Stimulated activated CD4-positive, alpha-beta T cell treated with anti-CD3 and anti-CD28 coated beads, Interleukin-15, amount 100 ng/mL, for 48 hours (primary cell): ENCODE measurements at places on chromosomes 2 and 18.

DNA sequence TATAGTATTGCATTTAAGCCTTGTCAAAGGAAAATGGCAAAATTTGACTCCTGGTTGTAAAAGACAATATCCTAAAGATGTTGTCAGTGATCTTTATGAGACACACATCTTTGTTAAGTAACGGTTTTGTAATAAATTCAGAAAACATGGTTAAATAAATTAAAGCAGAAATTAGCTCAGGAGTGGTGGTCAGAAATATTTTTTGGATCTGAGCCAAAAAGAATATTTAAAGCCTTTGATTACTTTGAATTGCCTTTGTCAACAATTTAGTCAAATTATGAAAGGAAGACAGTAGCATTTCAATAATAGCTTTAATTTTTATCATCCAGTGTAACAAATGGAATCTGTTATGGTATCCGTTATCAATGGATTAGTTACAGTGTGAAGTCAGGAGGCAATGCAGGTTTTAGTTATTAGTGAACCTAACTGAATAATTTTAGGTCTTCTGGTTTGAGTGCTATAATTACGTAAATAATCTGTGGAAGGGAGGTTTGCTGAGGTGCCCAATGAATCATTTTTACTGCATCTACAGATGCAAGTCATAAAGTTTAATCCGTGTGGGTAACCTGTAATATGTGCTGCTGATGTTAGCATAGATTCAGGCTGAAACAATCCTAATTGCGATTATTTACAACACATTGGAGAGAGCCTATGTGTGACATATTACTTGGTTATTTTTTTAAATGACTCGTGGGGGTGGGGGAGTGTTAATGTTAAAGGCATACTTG lies 42.7 kb downstream of the SMAD4 start:
- DNase-seq: no peak

- DNase-seq: no peak
These were observed 163.3 kb upstream of the SERPINE2 start for GRCh38 chr2:224202281-224202865.

DNA sequence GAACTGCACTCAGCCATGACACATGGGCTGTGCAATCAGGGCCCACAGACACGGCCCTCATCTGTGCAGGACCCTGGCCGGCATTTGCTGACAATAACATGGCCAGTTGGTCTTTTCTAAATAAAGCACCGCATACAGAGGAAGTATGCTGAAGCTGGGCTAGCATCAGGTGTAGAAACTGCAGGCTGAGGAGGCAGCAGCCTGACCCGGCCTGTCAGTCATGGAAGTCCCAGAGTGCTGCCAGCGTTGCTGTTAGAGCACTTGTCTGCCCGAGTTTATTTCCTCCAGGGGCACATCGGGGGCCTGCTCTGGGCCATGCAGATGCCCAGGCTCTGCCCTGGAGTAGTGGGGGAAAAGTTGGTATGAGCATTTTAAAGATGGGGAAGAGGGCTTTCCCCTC lies 4.1 kb upstream of the PTPN18 start:
- no peak for DNase-seq

DNA sequence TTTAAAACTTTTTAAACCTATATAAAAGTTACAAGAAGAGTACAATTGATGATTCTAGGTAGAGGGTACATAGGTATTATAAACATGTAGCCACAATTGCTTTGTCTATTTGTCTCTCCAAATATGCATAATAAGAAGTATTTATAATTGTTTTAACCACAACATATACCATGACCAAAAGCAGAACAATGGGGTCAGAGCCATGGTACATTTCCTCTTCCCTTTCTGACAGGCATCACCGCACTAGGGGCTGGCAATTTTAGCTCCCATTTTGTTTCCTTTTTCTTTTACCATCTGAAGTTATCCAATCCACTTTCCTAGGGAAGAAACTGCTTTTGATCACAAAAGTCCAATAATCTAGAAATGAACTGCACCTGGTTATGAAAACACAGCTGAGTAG lies 49.3 kb downstream of the TMX3 start:
- DNase-seq: no peak

- no peak for DNase-seq
These were observed 80.2 kb upstream of the DNMT3A start for GRCh38 chr2:25421820-25422411.

DNA sequence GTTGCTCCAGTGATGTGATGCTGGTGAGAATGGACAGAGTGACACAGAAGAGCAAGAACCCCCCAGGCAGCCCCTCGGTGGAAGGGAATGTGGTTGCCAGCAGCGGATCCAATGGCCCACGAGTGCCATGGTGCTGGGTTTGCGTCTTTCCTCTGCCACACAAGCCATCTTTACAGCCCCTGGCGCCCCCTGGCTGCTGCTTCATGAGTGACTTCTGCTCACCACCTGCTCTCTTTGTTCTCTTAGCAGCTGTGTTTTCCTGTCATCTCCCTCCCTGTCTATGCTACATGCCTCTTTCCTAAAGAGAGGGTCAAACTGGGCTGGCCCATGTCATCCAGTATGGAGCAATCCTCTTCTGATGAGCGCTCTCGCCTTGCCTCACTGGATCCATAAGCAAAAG lies 300.0 kb upstream of the SMIM21 start:
- peak; percentile 7 for DNase-seq

- DNase-seq: no peak
These were observed 286.8 kb upstream of the RAB12 start for GRCh38 chr18:8322486-8322885.

- no peak for DNase-seq
These were observed 27.9 kb downstream of the RMND5A start for GRCh38 chr2:86747711-86748639.

GRCh38 chr2:169683425-169684134 lies 10.6 kb downstream of the CFAP210 start:
- no peak for DNase-seq

DNA sequence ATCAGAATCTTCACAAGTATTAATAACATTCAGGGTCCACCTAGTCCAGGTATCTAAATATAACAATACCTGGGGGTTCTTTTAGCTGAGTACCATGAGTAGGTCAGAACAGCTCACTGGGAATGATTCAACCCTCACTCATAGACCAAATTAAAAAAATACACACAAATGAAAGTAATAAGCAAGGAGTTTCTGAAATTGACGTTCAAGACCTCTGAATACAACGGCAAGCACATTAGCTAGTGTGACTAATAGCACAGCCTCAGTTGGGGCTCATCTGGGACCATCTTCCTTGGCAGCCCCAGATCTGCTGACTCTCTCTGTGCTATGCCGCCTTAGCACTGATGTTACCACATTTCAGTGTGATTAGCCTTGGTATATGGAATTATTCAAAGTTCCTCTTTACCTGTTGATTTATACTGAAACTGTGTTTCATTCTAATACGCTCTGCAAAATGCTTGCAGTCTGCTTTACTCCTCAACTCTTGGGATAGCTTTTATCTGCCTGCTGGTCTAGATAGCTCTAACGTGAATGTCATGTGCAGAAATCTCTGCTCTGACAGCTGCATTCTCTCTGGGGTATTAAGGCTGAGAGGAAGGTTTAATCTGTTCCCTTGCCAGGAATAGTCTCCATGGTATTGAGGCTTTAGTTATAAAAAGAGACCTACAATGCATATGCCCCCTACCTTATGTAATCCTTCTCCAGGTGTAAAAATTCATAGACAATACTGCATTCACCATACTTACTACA lies 153.3 kb downstream of the METTL4 start:
- no peak for DNase-seq

GRCh38 chr18:36843784-36844183 lies 14.9 kb downstream of the KIAA1328 start:
- DNase-seq: no peak

DNA sequence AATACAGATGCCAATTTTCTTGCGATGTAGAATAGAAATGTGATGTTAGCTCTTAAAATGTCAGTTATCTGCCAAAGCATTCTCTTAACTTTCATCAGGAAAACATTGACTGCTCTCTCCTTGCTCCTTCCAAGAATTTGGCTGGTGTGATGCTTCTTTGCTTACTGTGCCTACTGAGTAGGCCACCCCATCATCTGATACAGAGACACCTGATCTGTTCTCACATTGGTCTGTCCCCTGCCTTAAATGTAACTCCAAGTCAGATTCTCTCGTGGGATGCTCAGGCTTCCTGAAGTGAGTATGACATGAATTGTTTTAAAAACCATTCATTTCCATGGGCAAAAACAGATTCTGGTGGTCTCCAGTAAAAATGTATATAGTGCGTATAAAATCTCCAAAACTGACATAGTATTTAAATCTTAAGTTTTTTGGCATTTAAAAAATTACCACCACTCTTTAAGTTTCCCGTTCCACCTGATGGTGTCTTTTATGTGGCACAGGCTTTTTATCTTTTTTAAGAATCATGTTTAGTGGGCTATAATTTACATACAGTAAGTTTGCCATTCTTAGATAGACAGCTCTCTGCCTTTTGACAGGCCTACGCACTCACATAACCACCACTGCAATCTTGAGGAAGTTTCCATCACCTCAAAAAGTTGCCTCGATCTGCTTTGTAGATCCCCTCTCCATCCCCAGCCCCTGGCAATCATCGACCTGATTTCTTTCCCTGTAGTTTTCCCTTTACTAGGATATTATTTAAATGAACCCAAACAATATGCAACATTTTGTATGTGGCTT lies 36.6 kb downstream of the UBE2F start:
- DNase-seq: no peak

DNA sequence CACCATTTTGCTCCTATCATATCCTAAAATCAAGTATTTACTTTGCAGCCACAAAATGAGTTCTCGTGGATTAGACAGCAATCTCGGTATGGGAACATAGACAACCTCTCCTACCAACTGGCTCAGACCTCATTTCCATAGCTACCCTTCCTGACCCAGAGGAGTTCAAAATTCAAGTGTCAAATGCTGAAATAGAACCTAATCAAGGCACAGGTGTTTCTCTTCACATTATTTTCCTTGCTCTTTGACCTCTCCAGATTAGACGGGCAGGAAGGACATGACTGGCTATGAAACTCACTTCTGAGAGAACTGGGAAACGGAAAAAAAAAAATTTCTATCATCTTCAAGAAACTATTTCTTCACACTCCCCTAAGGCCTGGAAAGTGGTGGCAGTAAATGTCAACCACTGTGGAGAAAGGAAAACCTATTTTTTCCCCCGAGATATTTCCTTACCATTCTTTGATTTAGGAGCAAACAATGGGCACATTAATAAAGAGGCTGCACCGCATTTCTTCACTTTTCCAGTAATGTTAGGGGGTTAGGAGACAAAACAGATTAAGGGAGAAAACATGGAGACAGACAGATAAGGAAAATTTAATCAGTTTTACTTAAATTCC lies 63.6 kb upstream of the DTNB start:
- DNase-seq: no peak

- DNase-seq: no peak
These were observed 38.4 kb upstream of the PPP1R1C start for GRCh38 chr2:181947273-181947672.

- DNase-seq: no peak
These were observed 2.1 kb downstream of the NCKAP1 start for GRCh38 chr2:183035954-183036669.

GRCh38 chr2:74537140-74537539 lies 7.4 kb downstream of the HTRA2 start:
- DNase-seq: no peak

DNA sequence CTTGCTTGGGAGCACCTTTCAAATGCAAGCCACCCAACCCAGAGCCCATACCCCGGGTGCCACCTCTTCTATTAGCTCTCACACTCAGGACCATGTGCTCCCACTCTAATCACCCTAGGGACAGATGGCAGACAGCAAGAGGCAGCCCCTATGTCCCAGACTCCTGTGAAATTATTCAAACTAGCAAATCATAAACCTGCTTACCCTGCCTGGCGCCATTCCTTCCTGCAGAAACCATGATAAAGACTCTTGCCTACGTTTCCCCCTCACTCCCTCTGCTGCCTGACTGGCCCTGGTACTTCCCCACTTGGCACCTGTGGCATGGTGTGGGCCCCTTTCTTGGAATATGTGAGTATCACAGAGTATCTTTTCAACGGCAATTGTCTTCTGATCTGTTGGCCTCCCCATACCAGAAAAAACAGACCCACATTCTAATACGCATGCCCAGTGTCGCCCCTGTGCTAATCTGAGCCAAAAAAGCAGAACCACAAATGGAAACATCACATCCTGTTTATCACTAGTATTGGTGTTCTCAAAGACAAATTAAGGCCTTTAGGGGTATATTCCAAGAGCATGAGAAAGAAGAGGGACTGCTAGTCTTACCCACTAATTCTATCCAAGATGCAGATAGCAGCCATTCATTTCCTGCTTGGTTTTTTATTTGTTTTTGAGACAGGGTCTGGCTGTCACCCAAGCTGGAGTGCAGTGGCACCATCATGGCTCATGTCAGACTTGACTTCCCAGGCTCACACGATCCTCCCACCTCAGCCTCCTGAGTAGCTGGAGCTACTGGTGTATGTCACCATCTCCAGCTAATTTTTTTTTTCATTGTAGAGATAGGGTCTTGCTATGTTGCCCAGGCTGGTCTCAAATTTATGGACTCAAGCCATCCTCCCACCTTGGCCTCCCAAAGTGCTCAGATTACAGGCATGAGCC lies 44.1 kb upstream of the TTC39C start:
- no peak for DNase-seq

GRCh38 chr18:63025251-63026090 lies 294.1 kb downstream of the BCL2 start:
- DNase-seq: no peak

DNA sequence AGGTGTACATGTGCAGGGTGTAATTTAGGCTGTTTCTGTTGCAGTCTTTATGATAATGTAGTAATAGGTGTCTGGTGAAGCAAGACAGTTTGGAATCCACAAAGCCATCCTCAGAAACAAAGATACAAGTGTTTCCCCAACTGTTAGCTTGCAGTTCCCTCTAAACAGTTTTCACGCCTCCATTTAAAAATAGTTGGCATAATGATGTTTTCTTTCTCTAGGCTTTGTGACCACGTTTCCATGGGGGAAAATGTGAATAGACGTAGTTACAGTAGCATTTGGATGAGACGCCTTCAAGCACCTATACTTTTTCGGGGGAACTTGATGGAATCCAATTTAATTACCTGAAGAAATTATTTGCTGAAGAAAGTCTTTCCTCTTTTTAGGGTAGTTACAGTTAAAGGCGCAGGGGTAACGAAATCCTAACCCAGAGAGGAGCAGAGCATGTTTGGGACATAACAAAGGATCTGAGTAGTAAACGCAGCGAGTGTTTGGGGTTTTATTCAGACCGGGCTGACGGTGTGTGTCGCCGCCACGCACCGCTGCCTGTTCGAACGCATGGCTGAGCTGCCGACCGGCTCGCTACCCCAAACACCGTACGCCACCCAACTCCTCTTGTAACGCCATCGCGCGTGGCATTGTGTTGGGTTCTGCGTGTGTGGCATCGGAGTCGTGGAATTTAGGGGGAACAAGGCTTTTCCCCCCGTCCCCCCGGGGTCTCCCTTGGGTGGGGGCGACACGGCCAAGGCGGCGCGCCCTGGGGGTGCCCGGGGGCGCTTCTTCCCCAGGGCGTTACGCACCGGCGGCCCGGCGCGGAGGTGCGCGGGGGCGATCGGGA lies 681 bp upstream of the NRP2 start:
- no peak for DNase-seq
